MCF 10A (cell line): ENCODE measurements at places on chromosomes 1 and 21.
A peak's percentile ranks its signal among the peaks of the same experiment; 100 is the strongest.

- no peak for DNase-seq
These were observed 17.1 kb upstream of the KIF1B start for GRCh38 chr1:10193288-10193687.

GRCh38 chr1:1244192-1244811 is 2.2 kb downstream of the C1QTNF12 start:
- no peak for DNase-seq

GRCh38 chr21:27362249-27362648 is 395.4 kb upstream of the ADAMTS5 start:
- peak; percentile 3 for DNase-seq

DNA sequence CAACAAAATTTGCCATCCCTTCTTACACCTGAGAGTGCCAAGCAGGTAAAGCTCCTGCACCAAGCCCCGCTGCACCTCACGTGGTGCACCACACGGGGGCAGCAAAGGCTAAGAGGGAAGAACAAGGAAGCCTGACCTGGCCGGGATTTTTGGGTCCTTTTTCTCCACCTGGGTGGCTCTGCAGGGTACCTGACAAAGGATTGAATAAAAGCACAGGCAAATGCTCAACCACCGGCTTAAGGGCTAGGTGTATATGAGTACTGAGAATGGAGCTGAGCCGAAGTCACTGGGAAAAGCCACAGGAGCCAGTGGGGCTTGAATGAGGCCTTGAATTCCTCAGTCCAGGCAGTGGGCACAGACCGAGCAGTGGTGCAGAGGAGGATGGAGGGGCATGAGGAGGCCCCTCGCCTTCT is 36.4 kb downstream of the ZNF697 start:
- peak; percentile 78 for DNase-seq

DNA sequence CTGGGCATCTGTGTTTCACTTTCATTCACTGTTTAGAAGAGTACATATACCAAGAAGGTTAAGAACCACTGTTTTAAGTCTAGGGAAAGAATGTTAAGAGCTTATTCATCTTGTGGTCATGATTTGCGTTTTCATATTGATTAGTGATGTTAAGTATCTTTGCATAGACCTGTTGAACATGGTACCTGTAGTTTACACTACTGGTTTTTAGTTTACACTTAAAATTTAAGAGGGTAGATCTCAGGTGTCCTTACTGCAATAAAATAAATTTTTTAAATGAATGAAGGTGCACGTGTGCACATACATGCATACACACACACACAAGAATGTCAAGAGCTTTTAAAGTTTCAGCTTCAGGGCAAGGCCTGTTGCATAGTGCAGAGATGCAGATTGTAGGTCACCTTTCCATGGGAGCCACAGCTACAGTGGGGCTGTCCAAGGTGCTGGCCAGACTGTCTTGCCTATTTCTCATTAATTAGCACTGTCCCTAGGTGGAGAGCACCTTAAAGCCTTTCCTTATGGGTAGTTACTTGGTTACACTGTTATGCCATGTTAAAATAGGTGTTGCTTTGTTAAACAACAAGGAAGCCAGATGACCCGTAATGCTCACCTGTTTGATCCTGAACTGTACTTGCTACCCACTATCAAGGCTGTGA is 543.0 kb upstream of the DAB1 start:
- peak; percentile 40 for DNase-seq

- no peak for DNase-seq
These were observed 20.7 kb downstream of the PEX14 start for GRCh38 chr1:10495475-10495817.

DNA sequence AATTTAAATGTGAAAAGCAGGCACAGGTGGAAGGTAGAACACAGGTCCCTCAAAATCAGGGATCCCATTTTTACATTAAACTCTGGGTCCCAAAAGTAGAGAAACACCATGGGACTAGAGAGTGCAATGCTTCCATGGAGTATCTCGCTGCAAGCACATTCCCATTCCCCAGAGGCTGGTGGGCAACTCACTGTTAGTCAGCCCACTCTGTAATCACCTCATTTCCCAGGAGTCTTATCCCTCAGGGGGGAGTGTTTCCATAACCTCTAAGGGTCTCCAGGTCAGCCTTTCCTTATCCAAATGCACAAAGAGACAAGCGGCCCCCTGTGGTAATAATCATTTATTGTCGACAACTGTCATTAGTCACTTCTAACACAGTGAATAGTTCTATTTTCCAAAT is 490.1 kb upstream of the LRRC7 start:
- no peak for DNase-seq

- DNase-seq = no peak
These were observed 98.9 kb upstream of the IRF2BP2 start for GRCh38 chr1:234708700-234709395.

DNA sequence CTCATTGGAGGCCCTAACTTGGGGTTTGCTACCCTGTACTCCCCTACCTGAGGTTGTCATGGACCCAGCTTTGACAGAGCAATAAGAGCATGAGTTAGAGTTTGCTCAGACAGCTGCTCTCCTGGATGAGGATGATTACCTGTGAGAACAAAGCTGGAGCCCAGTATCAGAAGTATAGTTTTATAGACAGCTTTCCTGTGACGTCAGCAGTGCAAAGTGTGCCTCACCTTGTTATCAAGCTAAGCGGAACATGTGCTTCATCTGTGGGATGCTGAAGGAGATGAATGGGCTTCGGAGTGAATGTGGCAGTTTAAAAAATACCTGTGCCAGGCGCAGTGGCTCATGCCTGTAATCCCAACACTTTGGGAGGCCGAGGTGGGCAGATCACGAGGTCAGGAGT is 5.4 kb upstream of the WDR47 start:
- DNase-seq = no peak

DNA sequence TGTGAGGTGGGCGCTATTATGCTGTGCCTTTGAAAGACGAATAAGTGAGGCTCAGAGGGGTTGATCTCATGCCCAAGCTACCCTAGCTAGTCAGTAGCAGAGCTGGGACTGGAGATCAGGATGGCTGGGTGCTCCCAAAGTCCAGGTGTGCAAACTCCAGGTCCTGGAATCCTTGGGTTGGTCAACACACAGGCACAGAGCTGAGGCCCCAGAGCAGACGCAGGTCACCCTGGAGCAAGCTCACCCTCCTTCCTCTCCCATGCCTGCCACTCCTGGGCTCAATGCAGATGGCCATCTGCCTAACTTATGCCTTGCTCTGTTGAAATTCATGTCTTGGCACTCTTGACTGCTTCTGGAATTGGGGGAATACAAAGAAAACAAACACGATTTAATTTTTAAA is 587.2 kb downstream of the PTPRU start:
- no peak for DNase-seq

- DNase-seq = no peak
These were observed 4.8 kb upstream of the IRF6 start for GRCh38 chr1:209810783-209811182.

DNA sequence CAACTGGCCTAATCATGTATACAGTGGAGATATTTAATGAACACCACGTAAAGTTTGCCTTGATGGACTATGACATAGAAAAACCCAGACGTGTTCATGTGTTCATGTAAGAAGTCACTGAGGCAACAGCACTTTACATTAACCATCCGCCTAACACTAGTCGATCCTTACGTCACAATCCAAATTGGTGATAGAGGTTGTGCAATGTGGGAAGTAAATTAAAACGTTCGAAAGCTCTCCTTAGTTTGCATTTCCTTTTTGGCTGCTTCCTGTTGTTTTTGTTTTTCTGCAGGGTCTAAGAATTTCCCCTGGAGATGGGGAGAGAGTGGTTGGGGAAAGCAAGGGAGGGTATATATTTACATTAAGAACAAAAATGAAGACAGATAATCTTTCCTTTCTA is 587.5 kb upstream of the ADGRL2 start:
- no peak for DNase-seq

GRCh38 chr1:181623850-181624249 is 140.5 kb downstream of the CACNA1E start:
- DNase-seq = no peak

GRCh38 chr1:154170547-154171222 is 15.8 kb upstream of the NUP210L start:
- DNase-seq = no peak

DNA sequence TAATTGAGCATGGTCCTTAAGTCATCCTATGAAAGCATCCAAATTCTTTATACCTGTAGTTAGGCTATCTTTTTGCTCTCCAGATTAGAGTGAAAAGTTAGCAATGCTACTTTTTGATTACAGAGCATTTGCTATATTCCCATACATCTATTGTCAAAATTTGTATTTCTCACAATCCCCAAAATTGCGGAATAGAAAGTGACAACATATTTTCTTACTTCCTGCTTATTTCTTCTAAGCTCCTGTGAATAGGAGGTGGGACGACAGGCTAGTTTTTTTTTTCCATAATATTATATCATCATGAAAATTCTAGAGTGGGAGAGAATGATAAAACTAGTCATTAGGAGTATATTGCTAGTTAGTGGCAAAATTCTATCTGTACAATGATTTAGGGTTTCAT is 264.0 kb upstream of the DPYD start:
- DNase-seq = no peak

DNA sequence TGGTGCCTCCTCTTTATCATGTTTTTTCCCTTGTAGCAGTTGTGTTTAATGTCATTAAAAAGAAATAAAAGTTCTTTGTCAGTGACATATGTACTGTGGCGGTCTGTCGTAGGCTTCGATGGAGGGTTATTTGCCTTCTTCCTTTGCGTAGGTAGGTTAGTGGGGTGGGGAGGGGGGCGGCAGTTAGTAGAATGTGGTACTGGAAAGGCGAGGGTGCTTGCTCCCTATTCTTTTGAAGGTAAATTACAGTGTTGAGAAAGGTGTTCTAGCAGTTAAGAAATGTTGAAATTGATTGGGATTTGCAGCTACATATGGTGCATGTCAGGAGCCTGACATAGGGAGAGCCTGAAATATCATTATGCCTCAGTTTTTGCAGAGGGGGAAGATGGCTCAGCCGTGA is 11.9 kb downstream of the FNDC5 start:
- no peak for DNase-seq

DNA sequence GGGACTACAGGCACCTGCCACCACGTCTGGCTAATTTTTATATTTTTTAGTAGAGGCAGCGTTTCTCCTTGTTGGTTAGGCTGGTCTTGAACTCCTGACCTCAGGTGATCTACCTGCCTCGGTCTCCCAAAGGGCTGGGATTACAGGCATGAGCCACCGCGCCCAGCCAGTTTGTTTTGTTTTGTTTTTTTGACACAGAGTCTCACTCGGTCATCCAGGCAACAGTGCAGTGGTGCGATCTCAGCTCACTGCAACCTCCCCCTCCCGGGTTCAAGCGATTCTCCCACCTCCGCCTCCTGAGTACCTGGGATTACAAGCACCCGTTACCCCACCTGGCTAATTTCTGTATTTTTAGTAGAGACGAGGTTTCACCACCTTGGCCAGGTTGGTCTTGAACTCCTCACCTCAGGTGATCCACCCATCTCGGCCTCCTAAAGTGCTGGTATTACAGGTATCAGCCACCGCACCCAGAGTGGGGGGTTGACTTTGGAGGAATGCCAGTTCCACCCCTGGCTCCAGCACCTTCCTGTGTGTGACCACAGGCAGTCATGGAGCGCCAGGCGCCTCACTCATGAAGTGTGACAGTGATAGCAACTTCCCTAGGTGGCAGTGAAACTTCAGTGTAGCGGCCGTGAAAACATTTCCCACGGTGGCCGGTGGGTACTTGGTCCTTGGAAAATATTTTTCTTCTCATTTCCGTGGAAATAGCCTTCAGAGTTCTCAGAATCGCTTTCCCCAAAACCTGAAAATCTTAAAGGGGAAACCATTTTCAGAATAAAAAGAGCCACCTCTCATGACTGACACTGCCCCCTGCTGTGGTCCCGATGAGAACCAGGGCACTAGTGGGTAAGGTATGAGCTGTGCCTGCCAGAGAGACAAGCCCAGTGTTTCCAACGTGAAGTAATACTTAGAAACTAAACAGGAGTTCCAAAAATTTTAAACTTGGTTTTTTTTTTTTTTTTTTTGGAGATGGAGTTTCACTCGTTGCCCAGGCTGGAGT is 48.6 kb downstream of the WDR4 start:
- DNase-seq = no peak

- no peak for DNase-seq
These were observed 49.3 kb downstream of the FBXO42 start for GRCh38 chr1:16302709-16303627.

DNA sequence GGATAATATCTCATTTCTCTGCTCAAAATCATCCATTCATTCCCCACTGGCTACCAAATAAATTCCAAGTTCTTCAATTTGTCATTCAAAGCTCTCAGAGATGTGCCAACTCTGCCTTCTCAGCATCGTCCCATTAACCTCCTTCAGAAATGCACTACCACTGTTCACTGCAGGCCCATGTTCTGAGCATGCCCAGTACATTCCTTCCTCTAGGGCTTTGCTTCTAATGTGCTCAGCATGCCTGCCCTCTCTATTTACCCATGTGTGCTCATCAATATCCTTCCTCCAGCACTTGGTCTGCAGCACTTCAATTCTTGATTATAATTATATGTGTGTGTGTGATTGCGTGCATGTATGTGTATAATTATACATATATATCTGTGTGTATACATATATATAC is 36.1 kb upstream of the RGS8 start:
- peak; percentile 21 for DNase-seq

- no peak for DNase-seq
These were observed 6.8 kb downstream of the OLIG1 start for GRCh38 chr21:33076600-33077329.

DNA sequence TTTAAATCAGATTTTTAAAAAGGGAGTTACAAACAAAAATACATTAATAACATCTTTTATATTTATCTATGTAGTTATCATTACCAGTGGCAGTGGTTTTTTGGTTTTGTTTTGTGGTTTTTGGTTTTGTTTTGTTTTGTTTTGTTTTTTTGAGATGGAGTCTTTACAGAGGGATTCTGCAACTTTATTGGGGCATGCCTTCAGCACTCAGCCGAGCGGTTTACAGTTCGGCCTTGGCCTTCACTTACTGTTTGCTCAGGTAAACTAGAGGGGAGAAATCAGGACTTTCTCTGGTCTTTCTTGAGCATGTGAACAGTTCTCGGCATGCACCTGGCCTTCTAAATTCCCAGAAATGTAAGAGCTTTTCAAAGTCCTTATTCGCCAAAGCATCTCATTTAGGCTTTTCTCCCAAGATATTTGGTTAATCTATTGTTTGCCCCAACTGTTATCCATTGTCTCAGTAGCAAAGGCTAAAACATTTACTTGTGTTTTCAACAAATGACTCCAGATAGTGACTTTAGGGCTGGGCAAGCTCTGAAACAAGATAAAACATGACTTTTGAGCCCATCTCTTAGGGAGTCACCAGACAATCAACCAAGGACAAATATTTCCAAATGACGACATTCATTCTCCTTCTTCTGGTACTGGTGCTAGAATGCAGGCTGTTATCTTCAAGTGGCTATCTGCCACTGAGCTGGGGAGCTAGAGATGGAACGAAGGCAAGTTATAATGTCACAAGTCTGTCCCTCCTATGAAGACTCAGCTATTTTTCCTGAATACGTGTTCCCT is 48.4 kb upstream of the ADORA3 start:
- DNase-seq = no peak

DNA sequence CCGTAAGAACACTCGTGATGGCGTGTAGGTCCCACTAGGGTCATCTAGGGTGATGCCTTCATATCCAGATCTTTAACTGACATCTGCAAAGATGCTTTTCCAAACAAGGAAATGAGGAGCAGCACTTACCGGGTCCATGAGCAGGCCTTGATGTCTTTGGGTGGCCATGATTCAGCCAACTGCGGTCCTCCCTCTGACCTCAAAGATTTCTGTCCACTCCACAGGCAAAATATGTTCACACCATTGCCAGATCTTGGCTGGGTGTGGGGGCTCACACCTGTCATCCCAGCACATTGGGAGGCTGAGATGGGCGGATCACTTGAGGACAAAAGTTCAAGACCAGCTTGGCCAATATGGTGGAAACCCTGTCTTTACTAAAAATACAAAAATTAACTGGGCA is 18.2 kb downstream of the TRPM2 start:
- DNase-seq = no peak

- peak; percentile 100 for DNase-seq
These were observed at the start of gene MDM4 for GRCh38 chr1:204516180-204516879. Gene MDM4, plus strand, starts transcription at chr1:204516406. Its CDS starts 9,113 bp downstream, at chr1:204525519.
